ENCODE measurements at places on chromosomes 1 and 21.

GRCh38 chr1:24572301-24572700 is 16.4 kb downstream of the NCMAP start:
- DNase-seq: no peak

GRCh38 chr1:66353257-66353656 is 180.7 kb upstream of the SGIP1 start:
- no peak for DNase-seq

DNA sequence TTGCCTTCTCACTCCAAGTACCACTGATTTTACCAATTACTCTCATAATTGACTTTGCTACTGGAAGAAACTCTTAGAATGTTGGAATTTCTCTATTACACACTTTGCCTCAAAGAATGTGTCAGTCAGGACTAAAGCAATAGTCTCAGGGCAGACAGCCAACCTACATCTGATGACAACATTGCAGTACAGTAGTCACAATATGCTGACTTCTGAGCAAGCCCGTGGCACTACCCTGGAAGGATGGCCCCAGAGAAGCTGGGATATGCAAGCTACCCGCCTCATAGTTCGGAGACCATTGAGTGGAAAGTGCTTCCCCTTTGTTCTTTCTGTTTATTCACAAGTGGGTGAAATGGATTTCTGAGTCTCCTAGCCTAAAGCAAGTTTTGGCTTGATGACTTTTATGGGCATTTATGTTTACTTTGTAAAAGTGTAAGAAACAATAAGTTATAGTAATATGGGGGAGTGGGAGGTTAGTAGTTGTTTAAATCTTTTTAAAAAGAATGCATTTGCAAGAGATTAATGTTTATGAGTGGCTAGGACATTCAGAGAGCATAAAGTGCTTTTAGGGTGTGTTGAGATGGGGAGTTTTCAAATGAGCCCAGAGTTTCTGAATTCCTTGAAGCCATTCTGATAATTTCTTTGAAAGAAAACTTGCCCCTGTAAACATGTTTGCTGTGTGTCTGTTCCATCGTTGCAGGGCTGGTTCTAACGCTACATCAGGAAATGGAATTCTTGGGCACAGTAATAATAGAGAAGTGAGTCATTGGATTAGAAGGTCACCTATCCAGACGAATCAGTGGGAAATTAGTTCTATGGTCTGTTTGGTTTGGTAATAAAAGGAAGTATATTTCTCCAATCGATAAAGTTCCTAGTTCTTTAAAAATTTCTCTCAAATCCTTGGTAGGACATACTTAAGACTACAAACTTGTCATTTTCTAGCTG is 63.8 kb downstream of the LMO4 start:
- DNase-seq: no peak

GRCh38 chr1:210143465-210144062 is 89.0 kb upstream of the SERTAD4 start:
- DNase-seq: no peak

DNA sequence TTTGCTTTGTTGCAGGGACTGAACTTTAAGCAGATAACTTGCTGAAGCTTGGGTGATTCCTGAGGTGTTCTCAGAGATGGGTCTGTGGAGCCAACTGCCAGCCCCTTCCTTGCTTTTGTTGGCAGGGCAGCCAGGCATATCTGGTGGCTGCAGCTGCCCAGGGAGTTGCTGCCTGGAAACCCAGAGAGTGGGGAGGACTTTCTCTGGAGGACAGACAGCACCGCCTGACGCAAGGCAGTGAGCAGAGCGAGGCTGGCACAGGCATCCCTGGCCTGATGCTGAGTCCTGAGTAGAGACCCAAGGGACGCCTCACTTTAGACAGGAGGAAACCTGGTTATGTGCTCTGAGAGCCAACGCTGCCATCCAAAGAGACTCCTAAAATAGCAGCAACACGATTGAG is 9.8 kb upstream of the OLFML2B start:
- DNase-seq: no peak

DNA sequence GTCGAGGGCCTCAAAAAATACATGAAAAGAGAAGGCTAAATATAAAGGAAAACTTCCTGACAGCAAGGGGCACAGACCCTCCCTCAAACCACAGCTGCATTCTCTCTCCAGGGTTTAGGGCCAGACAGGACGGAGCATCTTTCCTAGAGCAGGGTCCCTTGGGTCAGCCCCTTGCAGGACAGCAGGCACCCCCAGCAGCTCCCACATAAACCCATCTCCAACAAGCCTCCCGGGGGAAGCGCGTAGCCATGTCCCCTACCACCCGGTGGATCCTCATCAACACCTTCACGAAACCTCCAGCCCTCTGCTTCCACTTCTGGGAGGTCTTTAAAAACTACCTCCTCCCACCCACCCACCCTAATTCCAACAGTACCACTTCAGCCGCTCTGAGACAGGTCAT is 59.5 kb downstream of the CD46 start:
- no peak for DNase-seq

GRCh38 chr1:205813755-205814058 is 709 bp upstream of the SLC41A1 start:
- no peak for DNase-seq

All from activated naive CD8-positive, alpha-beta T cell treated with anti-CD3 and anti-CD28 coated beads, Interleukin-2, amount 50 U/mL, for 16 hours (primary cell).